ENCODE measurements at places on chromosomes 4 and X.

GRCh38 chr4:46586566-46586965 is 196.6 kb upstream of the GABRA2 start:
- DNase-seq = no peak

- DNase-seq = no peak
Observed at GRCh38 chr4:184388106-184388505, 86.2 kb downstream of the IRF2 start.

DNA sequence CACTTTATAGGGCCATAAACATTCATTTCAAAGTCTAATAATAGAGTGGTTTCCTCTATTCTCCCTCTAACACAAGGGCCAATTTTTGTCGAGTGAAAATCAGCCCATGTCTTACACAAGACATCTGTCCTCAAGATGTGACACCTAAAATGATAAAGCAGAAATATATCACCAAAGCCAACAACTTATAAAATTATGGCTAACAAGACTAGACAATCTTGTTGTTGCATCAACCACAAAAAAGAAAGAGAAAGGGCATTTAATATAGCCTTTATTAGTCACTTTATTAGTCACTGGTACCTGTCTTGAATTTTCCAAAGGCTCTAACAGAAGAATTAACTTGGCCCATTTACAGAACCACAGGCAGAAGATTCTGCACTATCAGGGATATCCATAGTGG is 161.6 kb downstream of the SMIM20 start:
- DNase-seq = no peak

- DNase-seq = no peak
Observed at GRCh38 chr4:173415092-173415491, 16.2 kb upstream of the SCRG1 start.

GRCh38 chrX:13110433-13111324 is 66.3 kb upstream of the FAM9C start:
- no peak for DNase-seq

DNA sequence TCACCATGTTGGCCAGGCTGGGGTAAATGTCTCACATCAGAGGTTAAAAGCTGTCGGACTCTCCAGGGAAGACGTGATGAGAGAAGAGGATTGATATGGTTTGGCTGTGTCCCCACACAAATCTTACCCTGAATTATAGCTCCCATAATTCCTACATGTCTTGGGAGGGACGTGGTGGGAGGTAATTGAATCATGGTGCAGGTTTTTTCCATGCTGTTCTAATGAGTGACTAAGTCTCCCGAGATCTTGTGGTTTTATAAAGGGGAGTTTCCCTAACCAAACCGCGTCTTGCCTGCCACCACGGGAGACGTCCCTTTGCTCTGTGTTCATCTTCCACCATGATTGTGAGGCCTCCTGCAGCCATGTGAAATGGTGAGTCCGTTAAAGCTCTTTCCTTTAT is 64.4 kb downstream of the ASMT start:
- DNase-seq = no peak

GRCh38 chrX:20412871-20413486 is 146.3 kb upstream of the RPS6KA3 start:
- no peak for DNase-seq

- no peak for DNase-seq
Observed at GRCh38 chrX:2383735-2384134, 117.0 kb downstream of the DHRSX start.

- no peak for DNase-seq
Observed at GRCh38 chr4:144989306-144989705, 108.7 kb downstream of the ANAPC10 start.
